ENCODE measurements at places on chromosomes 7 and 10.

DNA sequence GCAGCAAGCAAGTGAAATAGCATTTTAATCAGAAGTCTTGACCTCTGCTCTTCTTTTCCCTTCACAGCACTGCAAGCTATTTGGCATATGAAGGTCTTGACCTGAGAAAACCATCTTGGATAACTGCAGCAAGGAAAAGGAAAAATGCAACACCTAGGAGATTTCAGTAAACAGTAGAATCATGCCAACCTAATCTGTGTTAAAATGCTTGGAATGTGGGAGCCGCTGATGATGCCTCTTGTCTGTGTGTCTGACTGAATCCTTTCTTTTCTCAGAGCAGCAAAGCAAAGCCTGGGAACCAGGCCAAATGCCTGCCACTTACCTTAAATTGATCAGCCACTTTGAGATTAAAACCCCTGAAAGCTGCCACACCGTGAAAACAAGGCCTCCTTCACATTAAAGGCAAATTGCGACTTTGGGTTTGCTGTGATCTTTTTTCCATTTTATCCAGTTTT, 80.4 kb upstream of the CDK6 start:
- no peak for DNase-seq

DNA sequence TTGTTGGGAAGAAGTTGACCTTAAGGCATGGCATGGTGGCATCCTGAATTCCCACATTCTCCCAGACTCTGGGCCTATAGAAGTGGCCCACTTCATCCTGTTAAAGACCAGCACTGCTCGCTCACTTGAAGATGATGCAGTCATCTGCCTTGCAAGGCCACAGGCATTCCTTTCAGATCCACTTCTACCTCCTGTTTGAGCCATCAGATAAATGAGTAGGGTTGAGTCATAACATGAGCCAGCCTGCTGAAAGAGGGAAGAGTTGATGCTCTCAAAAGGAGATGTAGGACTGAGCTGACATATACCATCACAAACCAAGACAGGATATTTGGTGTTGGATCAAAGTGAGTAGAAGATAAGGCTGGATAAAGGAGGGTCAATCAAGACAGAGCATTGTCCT, 1.5 kb upstream of the EBLN1 start:
- no peak for DNase-seq

GRCh38 chr7:128404143-128404681, 5.6 kb downstream of the IMPDH1 start:
- DNase-seq: no peak

DNA sequence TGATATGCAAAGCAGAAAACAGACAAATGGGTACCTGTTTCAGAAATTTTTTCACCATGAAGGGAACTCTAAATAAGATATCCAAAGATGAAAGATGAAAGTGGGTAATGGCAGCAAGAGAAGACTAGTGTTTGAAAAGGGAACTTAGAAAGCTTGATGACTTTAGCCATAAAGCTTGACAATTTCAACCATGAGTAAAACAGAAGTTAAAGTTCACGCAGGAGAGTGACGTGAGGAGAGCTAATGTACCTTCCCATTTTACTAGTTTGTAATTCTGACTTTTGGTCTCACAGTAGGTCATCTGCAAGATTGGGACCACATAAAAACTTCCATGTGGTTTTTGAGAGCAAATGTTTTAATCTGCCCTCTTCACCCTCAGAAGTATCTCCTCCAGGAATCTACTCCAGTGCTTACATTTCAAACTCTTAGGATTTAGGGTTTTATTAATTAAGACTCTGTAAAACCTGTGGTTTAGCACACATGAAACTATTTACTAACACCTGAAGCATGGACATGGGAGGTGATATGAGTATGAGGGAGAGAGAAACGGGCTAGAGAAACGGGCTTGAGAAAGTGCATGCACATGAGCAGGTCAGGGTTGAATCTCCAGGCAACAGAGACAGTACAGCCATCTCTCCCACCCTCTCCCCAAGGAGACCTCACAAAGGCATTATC, 24.4 kb upstream of the GIMAP2 start:
- DNase-seq: no peak

- no peak for DNase-seq
These were observed 23.6 kb upstream of the PWWP2B start for GRCh38 chr10:132373241-132373955.

Measured in NCI-H748 treated with DMSO at 0.1 percent for 48 hours (cell line).